ENCODE measurements at places on chromosomes 2 and 18.

DNA sequence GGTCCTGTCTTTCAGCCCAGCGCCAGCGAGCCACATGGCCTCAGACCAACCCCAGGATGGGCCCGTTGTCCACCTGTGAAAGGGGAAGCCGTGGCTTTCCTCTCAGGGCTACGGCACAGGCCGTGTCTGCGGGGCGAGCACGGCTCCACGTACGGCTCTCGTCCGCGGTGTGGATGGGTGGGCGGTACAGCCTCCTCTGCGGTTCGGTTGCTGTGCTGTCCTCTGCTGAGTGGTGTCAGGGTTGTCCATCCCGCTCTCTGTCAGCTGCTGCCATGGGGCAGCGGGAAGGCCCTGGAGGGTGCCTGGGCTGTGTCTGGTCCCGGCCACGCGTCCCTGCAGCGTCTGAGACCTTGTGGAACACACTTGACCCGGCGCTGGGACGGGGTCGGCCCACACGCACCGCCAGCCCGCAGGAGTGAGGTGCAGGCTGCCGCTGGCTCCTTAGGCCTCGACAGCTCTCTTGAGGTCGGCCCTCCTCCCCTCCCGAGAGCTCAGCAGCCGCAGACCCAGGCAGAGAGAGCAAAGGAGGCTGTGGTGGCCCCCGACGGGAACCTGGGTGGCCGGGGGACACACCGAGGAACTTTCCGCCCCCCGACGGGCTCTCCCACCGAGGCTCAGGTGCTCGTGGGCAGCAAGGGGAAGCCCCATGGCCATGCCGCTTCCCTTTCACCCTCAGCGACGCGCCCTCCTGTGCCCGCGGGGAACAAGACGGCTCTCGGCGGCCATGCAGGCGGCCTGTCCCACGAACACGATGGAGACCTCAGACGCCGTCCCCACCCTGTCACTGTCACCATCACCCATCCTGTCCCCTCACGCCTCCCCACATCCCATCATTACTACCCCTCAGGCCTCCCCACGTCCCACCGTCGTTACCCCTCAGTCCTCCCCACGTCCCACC lies 128.7 kb downstream of the NFATC1 start:
- DNase-seq = peak; percentile 24

DNA sequence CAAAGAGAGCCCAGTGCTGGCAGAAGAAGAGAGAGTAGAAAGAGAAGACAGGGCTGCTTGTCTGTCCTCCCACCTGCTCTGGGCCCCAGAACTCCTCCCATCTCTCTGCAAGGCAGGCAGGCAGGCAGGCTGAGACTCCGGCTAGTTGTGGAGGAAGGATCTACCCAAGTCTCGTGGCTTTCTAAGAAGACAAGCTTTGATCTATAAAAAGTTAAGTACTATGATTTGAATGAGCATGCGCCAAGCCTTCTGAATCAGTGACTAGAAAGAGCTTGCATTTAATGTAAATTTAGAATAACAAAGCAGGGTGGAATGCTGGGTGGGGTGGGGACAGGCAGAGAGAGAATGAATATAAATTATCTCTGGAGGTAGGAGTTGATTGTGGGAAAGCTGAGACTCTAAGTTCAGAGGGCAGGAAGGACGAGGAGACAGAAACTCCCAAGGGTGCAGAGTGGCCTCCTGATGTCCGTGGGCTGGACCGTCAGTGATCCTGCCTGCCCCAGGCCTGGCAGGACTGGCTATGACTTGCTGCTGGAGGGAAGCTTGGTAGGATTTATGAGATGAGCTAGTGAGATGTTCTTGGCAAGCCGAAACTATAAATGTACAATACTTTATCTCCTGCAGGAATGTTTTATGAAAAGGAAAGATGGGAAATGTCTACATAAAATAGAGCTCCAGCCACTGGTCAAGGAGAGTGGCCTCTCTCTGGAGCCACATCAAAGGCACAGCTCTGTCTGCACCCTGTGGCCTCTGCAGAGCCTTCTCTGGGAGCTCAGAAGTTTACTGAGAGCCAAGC lies 447.5 kb downstream of the TNS1 start:
- peak; percentile 10 for DNase-seq

- DNase-seq = no peak
These were observed 13.9 kb downstream of the UBXN4 start for GRCh38 chr2:135755573-135755972.

DNA sequence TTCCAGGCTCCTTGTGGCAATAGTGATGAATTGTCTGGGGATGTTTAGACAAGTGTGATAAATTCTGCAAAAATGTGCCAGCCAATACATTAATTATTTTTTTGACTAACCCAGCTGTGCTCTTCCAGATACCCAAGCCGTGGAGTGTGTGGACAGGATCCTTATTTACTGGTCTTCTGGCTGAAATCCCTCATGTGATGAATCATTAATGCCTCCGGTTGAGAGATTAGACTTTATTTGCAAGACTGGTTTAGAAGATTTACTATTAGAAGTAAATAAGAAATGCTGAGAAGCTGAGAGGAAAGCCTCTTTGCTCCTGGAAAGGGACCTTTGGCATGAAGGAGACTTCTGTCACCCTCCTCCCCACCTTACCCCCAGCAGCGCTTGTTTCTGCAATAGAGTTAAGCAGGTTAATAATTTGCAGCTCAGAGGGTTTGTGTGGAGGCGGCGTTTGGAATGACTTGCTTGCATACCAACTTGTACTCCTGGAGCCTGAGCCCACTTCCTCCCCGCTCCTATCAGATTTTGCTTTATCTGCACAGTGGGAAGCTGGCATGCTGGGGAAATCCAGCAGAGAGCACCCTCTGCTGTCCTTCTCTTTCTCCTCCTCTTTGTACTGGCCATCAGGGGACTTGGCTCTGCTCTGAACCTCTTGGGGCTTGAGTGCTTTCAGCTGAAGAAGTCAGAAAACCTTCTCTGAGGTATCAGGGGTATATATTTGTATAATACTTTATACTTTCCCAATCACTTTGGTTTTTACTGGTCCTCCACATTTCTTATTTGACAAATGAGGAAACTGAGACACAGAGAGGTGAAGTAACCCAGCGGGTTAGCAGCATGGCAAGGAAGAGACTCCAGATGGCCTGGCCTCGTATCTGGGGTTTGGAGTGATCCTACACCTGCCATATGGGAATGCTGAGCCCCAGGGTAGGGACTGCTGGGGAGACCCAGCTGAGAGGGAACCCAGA lies 16.3 kb downstream of the SLC3A1 start:
- DNase-seq = peak; percentile 9

DNA sequence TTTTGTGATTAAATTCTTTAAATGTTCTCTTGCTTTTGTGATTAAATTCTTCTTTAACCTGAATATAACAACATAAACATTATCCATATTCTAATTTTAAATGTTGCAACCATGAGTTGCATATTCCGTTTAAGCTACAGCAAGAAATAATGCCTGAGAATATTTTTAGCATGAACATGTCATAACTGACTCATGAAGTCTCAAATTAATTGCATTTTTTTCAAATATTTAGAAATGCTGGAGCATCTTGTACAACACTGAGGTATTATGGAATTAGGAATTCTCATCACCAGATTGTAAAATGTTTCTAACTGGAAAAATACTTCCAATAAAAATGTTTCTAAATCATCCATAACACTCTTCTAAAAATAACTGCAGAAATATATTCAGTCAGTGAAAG lies 14.7 kb downstream of the ROCK2 start:
- DNase-seq = no peak

GRCh38 chr2:19033240-19033639 lies 325.2 kb downstream of the OSR1 start:
- DNase-seq = no peak

- no peak for DNase-seq
These were observed 30.9 kb downstream of the GAREM1 start for GRCh38 chr18:32439802-32440201.

DNA sequence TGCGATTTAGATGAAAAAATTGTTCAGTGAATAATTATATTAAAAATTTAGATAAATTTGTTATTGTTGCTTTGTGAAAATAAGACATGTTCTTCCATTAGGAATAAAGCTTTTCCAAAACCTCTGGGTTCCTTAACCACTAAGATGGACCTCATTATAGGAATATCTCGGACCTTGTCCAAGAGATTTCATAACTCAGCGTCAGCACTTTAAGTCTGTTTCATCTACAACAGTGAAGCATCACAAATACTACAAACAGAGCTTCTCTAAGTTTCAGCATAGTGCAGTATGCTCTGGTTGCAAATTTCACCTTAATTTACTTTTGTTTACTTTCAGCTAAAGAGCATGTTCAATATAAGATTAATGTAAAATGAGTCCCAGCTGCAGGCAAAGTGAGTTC lies 150.3 kb downstream of the UBE2E3 start:
- DNase-seq = no peak

DNA sequence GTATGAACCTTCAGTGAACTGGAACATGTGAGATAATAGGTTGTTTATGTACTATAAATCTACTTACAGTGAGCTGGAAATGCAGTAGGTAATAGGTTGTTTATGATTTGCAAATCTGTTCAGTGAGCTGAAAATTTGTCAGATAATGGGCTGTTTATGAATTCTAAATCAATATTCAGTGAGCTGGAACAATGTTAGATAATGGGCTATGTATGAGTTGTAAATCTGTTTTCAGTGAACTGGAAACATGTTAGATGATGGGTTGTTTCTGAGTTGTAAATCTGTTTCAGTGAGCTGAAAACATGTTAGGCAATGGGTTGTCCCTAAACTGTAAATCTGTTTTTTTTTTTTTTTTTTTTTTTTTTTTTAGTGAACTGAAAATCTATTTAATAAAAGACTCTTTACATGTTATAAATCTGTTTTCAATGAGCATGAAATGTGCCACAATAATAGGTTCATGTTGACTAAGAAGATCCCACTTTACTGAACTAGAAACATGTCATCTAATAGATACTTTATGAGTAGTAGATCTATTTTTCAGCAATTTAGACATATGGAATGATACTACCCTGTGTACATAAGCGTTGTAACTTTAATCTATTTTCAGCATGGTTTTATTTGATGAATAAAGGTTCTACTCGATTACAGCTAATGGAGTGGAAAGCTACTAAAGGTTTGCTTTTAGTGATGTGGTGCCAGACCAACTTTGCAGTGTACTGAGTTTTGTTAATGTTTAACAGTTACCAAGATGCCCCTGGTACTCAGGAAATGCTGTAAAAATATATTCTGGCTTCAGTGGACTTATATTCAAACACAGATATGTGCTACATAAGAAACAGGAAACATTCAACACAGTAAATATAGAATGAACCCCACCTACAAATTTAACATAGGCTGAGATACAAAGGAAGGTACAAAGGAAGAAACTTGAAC lies 1471.8 kb downstream of the LRP1B start:
- DNase-seq = no peak

DNA sequence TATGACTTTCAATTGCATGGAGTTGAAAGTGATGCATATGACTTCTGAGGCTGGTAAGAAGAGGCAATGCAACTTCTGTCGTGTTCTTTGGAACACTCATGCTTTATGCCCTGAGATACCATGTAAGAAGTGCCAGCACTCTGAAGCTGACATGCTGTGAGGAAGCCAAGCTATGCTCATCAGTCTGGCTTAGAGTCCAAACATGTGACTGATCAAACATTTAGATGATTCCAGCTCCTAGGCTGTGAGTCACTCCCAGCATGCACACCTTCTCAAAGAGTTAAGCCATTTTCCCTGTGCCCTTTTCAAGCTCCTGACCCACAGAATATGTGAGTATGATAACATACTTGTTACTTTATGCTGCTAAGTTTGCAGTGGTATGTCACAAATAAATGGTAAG lies 15.8 kb upstream of the VRK2 start:
- DNase-seq = no peak

- no peak for DNase-seq
These were observed 514.2 kb upstream of the MYT1L start for GRCh38 chr2:2845267-2845666.

DNA sequence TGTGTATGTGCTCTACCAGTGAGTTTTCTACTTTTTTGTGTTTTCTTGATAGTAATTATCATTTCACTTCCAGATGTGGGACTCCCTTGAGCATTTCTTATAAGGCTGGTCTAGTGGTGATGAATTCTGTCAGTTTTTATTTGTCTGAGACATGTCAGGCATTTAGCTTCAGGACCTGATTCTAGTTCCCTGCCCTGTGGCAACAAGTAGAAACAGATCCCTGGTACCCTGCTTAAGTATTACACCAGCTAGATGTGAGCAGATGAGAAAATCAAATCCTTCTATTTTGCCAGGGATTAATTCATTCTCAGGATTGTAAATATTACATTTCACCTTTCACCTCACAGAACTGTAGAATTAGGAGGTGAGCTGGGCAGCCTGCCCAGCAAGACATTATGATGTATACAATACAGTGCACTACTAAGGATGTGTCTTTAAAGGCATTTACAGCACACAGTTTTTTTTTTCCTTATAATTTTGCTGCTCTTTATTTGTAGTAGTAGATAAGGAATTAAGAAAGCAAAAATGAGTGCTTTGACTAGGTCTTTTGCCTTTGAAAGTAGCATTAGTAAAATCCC lies 35.1 kb downstream of the GALM start:
- DNase-seq = no peak

- peak; percentile 66 for DNase-seq
These were observed 206.9 kb downstream of the ARL4C start for GRCh38 chr2:234289834-234290590.

DNA sequence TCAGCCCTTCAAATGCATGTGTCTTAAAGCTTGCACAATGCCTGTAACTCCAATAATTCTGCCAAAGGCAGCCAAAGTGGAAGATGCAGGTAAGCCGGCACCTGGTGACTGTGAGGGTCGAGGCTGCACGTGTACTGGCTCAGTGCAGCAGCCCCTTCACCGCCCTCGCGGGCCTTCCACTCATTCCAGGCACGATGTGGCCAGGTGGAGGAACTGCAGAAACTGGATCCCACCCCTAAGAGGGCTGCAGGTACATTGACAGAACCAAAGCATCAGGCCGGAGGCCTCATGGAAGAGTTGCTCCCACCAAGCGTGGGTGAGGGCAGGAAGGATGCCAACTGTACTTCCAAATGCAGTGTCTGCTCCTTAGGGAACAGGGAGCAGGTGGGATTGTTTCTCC lies 253.4 kb downstream of the HDAC4 start:
- no peak for DNase-seq

DNA sequence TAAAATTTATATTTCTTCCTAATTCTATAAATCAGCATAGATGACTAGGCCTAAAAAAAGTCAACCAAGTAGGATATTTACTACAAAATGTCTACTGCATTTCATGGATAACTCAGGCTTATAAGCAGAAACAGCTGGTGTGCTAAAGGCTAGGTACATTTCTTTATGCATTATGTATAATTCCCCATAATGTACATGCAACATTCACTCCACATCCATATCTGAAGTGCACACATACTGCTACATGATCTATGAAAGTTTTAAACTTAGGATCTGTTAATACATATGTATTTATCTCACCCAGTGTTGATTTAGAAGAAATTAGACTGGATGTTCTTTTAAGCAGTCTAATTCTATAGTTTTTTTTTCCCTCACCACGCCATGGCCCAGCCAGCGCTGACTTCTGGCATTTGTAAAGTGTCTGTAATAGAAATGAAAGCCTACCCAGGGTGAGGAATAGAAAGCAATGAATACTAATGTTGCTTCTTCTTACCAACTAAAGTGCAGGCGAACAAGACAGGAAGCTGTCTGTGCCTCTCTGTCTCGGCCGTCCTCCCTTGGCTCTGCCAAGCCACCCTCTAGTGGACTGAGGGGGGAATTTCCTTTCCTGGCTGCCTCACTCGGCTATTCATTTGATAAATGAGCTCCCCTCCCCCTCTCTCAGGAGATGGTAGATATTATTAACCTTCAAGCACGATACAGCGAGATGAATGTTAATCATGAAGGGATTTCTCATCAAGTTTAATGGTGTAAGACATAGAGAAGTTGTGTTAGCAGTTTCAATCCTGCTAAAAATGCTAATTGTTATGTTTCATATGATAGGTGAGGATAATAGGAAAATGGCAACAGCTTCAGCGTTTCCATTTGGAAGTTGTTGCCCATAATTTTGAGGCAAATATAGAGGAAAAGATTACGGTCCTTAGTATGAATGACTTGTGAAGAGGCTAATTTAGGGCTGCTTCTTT lies 384.5 kb downstream of the MTX2 start:
- DNase-seq = peak; percentile 43

Measured in DND-41 (cell line).